ENCODE measurements at places on chromosomes 12 and 14.

DNA sequence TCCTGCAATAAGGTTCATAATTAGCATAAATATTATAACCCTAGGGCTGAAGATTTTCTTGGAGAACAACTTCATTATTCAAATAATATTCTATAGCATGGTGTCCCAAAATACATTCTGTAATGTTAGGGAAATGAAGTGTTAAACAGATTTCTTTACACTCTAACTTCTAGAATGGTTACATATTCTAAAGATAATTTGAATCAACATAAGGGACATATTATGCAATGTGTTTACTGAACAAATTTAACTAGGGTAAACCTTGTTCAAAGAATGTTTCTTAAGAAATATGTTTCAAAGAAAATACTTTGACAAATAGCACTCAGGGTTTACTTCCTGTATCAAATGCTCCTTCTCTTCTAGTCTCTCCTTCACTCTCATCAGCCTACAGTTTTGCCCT is 281.6 kb downstream of the SLC6A15 start:
- DNase-seq, result no peak

- no peak for DNase-seq
Measured at GRCh38 chr12:127133675-127134335, 1133.2 kb upstream of the TMEM132C start.

DNA sequence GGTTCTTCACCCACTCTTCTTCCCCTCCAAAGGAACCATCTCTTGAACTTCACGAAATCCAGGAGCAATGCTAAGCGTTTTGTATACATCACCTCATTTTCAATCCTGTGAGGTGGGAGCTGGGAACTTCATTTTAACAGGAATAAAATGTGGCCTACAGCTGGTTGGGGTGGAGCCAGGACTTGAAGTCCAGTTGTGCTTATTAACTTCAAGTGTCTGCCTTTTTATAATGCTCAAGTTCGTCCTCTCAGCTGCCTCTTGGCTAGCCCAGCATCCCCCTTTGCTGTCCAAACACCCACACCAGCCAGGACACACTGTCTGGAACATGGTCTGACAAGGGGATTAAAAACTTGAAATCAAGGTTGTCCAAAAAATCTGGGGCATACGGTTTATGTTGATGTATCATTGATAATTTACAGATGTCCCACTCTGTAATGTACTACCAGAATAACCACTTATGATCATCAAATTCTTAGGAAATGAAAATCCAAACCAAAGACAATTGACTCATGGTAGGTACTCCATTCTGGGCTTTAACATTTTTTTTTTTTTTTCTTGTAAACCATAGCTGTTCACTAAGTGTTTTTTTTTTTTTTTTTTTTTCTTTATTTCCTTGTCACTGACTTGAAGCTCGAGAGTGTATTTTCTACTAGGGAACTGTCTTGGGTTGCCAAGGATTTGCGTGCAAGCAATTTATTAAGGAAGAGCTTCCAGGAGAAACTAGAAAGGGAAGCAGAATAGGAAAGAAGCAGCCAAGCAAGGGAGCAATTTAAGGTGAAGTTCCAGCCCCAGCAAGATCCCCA is 252.3 kb downstream of the EFCAB11 start:
- no peak for DNase-seq

DNA sequence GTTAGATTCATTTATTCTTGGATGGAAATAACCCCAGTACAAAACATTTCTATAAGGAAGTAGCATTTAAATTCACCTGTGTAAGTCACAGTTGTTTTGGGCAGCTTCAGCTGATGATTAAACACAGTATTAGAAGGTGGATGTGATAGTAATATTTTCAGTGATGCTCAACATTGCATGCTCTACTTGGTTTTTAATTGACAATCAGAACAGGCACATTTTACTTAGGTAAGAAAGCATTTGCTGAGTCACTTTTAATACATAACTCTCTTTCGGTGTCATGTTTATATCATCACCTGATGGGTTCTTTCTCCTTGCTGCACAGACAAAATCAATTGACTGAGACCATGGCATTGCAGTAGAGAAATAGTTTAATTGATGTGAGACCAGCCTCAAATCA is 80.7 kb downstream of the CMAS start:
- no peak for DNase-seq

- no peak for DNase-seq
Measured at GRCh38 chr12:24822121-24822899, 126.6 kb downstream of the BCAT1 start.

GRCh38 chr14:52998376-52999015 is 47.6 kb upstream of the FERMT2 start:
- no peak for DNase-seq

DNA sequence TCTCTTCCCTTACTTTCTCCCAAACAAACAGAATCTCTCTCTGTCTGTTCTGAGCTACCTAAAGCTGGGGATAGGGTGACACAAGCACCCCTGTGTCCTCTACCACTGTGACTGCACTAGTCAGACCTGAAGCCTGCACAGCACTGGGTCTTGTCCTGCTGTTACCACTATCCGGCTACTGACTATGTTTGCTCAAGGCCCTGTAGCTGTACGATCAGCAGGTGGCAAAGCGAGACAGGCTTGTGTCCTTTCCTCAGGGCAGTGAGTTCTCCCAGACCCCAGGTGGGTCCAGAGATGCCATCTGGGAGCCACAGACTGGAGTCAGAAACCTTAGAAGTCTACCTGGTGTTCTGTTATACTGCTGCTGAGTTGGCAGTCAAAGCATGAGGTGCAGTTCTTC is 116.4 kb downstream of the NUBPL start:
- no peak for DNase-seq

GRCh38 chr14:61476754-61477410 is 155.5 kb downstream of the PRKCH start:
- peak; percentile 67 for DNase-seq

DNA sequence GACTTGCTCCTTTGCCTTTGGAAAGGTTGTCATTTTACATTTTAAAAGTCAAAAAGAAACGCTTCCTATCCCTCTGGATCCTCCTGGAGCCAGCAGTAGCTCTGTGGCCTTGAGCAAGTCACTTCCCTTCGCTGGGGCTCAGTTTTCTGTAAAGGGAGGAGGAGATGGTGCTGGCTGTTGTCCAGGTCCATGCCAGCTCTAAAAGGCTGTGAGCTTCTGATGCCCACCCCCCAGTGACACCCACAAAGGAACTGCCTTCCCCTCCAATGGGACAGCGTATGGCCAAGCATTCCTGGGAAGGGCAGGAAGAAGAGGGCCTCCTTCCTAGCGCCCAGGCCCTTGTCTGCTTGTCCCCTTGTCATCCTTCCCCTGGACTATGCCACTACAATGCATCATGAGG is 81.5 kb downstream of the NTF3 start:
- no peak for DNase-seq

DNA sequence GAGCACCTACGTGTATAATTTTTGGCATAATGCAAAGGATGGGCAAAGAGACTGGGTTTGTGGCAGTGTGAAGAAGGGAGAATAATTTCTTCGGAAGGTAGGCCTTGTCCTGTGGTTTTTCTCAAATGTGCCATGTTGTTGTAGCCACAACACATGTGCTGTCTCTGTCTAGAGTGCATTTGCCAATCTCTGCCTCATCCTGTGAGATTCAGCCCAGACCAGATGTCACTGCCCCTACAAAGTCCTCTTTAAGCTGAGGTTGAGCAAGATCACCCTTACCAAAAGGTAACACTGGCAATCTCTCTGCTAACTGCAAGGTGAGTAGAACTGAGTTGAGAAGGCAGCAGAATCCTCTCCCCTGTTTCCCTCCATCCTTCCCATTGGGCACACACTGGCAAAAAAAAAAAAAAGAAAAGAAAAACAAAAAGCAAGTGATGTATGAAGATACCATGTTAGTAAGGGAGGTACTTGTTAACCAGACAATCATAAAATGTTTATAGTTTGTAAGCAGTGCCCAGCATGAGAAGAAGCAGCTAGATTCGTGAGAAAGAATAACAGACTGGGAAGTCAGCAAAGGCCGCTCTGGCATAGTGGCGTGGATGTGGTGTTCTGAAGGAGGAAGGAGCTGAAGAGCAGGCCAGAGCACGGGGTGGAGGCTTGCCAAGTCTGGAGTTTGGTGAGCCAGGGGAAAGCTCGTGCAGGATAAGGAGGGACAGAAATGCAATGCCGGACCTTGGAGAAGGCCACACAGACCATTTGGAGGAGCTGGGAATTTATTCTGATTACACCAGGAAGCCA is 18.9 kb downstream of the DYRK2 start:
- DNase-seq, result no peak

DNA sequence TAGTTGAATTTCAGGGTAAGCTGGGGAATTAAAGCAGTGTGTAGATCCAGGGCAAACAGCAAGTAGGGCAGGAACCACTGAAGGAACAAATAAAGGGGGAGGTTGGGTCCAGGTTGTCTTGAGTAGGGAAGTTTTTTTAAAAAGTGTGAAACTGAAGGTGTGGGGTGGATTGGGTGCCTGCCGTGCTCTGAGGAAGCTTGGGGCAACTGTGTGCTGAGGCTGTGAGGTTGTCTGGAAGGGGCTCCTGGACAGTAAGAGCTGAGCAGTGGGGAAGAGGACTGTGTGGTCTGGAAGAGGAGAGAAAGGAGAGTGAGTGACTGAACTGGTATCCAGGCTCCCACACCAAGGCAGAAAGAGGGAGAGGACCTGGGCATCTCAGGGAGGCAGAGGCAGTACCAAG is 10.9 kb upstream of the GPR162 start:
- no peak for DNase-seq

DNA sequence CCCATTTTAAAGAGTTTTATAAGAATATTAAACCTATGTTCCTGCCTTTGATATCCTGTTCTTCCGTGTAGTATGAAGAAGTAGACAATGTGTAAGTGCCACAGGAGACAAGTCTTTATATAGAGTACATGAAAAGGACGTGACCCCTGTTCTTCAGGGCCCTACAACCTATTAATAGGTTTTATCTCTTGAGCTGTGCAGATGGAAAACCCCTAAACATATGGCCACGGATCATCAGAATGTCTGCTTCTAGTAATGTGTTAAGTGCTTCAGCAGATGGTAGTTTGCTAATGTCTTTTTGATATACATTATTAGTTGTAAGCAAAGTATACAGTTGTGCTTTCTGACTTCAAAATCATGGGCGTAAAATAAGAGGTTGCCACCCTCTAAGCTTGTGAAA is 228.5 kb downstream of the PTPRO start:
- DNase-seq, result no peak

DNA sequence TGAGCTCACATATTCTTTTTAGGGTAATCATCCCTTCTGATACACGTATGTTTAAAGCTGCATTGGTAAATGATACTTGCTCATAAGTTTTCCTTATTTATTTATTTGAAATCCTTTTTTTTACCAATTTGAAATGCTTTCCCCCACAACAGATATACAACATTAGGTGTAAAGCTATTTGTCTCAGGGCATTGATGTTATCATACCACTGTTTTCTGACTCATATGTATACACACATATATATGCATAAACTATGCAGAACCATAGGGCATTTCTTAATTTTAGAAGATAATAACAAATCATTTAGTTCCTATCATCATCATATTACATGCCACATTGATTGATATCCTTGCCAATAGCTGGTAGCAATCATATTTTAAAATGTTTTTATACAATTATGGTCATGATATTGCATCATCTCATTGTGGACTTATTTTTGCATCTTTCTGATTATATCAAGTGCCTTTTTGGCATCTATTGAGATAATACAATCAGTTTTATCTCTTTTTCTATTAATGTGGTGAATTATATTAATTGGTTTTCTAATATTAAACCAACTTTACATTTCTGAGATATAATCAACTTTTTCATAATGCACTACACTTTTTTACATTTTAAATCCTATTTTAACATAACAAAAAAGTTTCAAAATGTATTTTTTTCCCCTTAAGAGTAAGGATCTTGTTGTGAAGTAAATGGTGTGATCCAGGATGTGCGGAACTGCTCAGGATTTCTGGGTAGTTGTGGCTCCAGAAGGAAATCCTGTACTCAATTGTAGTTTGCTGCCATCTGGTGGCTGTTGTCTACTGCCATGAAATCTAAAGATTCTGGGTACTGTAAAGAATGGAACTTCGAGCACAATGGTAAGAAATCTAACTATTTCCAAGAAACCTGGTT is 16.7 kb downstream of the OR9K2 start:
- DNase-seq, result peak; percentile 9

DNA sequence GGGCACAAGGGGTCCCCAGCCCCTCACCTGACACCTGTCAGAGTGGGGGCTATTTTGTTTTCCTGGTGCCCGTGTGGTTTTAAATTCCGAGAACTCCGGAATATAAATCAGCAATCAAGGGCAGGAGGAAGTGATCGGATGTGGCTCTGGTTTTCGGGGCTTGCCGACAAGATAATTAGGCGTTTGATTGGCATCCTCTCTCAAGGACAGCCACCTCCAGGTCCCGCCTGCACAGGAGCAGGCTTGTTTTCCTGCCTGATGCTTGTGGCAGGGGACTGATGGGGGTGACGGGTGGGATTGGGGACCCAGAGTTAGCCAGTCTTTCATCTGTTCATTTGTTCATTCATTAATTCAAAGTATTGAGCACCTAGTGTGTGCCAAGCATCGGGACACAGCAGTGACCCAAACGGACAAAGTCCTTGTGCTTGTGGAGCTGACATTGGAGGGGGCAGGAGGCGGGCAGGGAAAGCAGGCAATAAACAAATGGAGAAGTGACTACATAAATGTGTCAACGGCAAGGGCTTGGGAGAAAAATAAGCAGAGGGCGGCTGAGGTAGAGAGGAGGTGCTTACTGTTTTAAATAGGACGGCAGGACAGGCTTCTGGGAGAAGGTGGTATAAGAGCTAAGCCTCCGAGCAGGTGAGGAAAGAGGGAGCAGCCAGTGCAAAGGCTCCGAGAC is 166.5 kb downstream of the PHETA1 start:
- no peak for DNase-seq

GRCh38 chr14:51283402-51284085 is 43.5 kb downstream of the TMX1 start:
- DNase-seq, result peak; percentile 56
